ENCODE measurements at places on chromosomes 3 and 15.

GRCh38 chr15:57735431-57735830 lies 28.9 kb downstream of the POLR2M start:
- no peak for DNase-seq

GRCh38 chr3:145716519-145716918 lies 444.5 kb downstream of the PLOD2 start:
- DNase-seq = no peak

DNA sequence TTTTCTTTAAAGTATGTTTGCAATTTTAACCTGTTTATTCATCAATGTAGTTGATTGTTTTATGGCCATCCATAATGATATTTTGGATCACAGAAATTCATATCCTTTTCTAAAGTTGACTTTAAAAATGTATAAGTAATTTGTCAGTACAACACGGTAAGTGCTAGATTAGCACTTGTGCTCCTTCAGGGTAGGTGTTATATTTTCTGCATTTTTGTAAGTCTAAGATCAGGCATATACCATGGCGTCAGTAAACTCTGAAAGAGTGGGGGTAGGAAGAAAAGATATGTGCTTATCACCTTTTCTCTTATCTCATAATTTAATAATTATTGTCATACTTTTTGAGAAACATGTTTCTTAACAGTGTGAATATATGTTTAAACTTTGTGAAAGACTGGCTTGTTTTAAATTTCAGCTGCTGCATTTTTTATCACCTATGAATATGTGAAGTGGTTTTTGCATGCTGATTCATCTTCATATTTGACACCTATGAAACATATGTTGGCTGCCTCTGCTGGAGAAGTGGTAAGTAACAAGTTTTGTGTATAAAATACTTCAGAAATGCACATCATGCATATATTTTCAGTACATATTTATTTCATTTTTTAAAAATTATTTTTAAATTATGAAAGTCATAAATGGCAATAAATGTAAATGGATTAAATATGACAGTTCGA lies 22.1 kb downstream of the SLC25A26 start:
- no peak for DNase-seq

DNA sequence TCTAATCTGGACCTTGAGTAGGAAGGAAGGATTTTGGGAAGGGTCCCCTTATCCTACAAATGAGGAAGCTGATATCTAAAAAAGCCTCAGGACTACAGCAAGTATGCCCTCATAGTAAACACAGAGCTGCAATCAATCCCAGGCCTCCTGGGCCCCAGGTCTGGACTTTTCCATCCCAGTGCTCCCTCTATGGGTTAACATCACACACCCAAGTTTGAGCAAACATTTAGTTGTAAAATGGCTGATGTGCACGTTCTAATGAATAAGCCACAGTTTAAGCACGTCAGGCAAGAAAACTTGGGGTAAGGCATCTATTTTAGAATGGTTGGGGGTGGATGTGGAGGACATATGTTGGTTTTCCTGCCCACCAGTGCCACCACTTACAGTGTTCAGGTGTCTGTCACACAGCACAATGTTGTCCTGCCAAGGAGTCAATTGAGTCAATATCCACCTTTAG lies 44.3 kb upstream of the UBE2E1 start:
- DNase-seq = no peak

- DNase-seq = no peak
These were observed 126.1 kb downstream of the LRRK1 start for GRCh38 chr15:101045236-101045646.

Measured in activated effector memory CD4-positive, alpha-beta T cell treated with anti-CD3 and anti-CD28 coated beads, Interleukin-2, amount 50 U/mL, for 16 hours (primary cell).